ENCODE measurements at places on chromosomes 2 and 18. TPM values are rescaled to one million over a fixed set of nuclear protein-coding genes. Genes with fewer than 3 reads are reported as not detected.

DNA sequence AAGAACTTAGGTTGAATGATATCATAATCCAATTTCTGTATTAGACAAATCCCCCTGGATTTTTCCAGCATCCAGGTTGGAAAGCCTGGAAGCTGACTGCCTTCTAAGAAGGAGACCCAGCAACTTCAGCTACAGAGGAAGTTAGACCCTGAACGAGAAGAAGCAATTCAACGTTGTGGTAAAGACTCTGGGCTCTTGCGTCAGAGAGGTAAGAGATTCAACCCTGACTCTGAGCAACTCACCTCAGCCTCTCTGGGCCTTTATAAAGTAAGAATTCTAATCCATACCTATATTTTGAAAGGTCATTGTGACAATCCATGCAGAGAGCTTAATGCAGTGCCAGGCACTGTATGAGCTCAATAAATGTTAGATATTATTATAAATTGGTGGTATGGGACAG, 9.7 kb downstream of the E2F6 start:
- no peak for DNase-seq

- no peak for DNase-seq
Observed at GRCh38 chr2:211436182-211436581, 879.8 kb downstream of the CPS1 start.

KRTCAP3 gene
- total RNA-seq = 6.4 TPM

TUBA3E gene
- total RNA-seq = not detected

GRCh38 chr2:240287011-240287410, 146.6 kb upstream of the OTOS start:
- no peak for DNase-seq

GRCh38 chr2:26527726-26528585, 50.0 kb upstream of the OTOF start:
- DNase-seq = no peak

- no peak for DNase-seq
Observed at GRCh38 chr2:207993151-207993763, 32.1 kb downstream of the PLEKHM3 start.

DNA sequence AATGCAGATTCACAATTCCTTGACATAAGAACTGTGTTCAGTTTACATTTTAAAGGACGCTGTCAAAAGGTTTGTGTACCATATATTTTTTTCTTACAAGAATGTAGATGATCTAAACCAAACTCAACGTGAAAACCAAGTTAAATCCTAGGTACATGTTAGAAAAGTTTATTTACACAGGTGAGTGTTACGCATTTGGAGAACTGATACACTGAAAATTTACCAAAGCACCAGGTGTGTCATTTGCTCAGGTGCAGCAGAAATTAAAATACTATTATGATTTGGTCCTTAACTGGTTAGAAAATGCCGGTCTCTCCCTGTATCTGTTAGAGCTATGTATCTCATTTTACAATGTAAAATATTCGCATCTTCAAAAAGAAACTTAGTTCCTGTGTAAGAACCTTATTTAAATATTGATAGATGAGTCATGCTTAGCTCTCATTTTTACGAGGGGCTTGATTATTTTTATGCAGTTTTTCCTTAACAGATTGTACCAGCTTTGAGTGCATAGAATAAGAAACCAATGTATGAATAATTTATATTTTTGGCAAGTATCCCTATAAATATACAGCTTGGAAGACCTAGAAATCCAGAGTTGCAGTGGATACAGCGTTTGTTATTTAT, 25.1 kb downstream of the MFF start:
- DNase-seq = no peak

SNRNP200 gene
- total RNA-seq = 175 TPM

GRCh38 chr2:84052043-84052442, 407.0 kb downstream of the SUCLG1 start:
- DNase-seq = no peak

- no peak for DNase-seq
Observed at GRCh38 chr2:58957188-58957840, 716.2 kb upstream of the FANCL start.

DNA sequence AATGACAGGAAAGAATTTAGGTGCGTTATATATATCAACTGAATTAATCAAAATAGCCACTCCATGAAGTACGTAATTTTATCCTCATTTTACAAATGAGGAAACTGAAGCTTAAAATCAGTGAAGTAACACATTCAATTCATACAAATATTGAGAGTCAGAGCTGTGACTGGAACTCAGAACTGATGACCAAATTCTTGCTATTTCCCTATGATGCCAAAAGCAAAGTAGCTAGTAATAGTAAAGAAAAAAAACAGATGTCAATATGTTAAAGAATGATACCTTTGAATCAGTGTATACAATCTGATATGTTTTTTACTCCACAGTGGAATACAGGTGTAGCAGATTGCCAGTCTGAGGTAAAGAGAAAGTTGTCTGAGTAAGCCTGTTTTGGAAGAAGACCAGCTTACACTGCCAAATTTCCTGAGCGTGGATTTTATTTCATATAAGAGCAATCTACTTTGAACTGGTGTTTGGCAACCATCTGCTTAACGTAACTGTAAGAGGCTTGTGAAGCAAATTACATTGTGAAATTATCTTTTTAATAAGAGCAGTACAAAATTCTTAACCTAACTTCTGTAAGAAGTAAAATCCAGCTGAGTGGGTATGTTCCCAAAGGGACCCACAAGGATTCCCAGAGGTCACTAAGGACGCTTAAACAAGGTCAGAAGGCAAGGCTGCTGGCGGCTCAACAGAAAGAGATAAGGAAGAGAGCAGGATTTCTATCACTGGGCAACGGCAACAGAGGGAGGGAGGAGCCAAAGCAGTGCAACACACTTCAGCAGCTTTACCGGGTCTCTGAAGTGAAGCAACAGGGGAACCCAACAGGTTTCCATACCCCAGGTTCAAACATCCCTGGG, 85.6 kb downstream of the IKZF2 start:
- no peak for DNase-seq

MYO3B gene
- 0.48 TPM for total RNA-seq

DNA sequence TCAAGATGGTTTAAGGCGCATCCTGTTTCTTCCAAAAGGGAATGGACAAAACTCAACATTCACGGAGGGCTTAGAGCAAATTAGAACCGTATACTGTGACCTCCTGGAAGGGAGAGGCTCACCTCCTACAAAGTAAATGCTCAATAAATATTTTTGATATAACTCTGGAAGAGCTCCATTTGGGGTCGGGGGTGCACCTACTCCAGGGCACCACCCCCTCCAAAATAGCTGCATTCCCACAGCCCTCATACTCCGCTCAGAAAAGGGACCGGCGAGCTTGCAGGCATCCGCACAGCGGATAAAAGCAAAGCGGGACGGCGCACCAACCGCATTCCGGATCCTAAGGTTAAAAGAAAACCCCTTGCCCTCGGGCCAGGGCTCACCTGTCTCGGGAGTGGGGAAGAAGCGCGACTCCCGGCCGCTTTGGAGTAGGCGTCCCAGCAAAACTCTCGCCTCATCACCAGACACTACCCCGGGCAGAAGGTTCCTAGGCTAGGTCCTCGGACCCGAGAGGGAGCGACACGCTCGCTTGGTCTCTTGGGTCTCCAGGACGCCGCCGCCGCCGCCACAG, 378 bp downstream of the WDPCP start:
- DNase-seq = no peak

TNFRSF11A gene
- 6.1 TPM for total RNA-seq

DNA sequence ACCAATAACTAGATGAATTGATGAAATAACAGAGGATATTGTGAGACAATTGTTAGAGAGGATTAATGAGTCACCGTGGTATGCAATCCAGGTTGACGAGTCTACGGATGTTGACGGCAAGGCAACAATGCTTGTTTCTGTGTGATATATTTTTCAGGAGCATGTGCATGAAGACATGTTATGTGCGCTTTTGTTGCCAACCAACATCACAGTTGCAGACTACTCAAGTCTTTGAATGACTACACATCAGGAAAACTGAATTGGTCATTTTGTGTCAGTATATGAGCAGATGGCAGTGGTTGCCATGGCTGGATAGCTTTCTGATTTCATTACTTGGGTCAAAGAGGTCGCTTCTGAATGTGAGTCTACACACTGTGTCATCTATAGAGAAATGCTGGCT, 96.8 kb upstream of the CRACDL start:
- DNase-seq = no peak

SERPINB7 gene
- total RNA-seq = not detected

Data from activated CD4-positive, alpha-beta memory T cell treated with anti-CD3 and anti-CD28 coated beads for 36 hours (primary cell).